ENCODE measurements at places on chromosomes 13 and 19.

GRCh38 chr13:102309110-102309509 lies 92.7 kb downstream of the FGF14 start:
- no peak for DNase-seq

GRCh38 chr19:35266520-35267352 lies 2.0 kb upstream of the USF2 start:
- no peak for DNase-seq

DNA sequence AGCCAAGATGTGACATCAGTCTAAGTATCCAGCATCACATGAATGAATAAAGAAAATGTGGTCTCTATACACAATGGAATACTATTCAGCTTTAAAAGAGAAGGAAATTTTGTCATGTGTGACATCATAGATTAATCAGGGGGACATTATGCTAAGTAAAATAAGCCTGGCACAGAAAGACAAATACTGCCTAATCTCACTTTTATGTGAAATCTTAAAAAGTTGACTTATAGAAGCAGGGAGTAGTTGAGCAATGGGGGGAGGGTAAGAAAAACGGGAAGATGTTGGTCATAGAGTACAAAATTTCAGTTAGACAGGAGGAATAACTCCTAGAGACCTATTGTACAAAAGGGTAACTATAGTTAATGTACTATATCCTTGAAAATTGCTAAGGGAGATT lies 10.4 kb upstream of the LCP1 start:
- no peak for DNase-seq

DNA sequence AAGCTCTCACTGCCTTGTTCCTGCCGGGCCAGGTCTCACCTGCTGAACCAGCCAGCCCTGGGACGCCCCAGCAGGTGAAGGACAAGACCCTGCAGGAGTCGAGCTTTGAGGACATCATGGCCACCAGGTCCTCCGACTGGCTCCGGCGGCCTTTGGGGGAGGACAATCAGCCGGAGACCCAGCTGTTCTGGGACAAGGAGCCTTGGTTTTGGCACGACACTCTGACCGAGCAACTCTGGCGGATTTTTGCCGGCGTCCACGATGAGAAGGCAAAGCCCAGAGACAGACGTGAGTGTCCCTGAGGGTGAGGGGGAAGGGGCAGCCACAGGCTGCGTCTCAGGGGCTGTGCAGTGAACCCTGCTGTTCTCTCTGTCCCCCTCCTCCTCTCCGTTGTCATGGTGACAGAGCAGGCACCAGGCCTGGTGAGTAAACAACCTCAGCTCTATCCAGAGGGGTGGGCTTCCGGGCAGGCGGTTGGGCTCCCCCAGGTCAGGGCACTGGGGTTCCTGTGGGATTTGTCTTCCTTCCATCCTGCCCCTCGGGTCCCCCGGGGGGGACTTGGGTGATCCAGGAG lies 9.7 kb downstream of the TLE6 start:
- DNase-seq: no peak

GRCh38 chr19:12723381-12723640 lies 421 bp downstream of the TNPO2 start:
- no peak for DNase-seq

GRCh38 chr19:15324791-15325519 lies 7.4 kb downstream of the BRD4 start:
- no peak for DNase-seq

- DNase-seq: no peak
These were observed 46.3 kb downstream of the CCNE1 start for GRCh38 chr19:29858000-29858596.

- DNase-seq: no peak
These were observed 28.1 kb downstream of the SLC7A1 start for GRCh38 chr13:29567411-29567810.

DNA sequence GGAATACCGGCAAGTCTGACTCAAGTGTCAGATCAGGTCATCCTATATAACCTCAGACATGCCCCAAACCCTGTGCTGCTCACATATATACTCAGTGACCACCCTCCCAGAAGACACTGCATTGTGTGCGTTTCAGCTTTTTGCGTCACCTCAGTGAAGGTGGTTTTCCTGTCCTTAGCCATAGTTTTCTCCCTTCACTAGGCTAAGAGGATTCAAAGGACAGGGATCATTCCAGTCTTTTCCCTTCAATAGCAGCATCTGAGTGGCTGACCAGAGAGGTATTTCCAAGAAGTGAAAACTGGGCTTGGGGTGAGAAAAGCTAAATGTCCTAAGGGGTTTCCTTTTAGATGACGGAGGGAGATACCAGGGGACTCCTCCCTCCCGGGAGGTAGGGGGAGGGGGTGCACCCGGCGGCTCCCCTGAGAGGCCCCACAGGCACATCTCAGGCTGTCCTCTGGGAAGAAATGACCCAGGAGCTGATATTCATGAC lies 12.7 kb upstream of the OR10H1 start:
- no peak for DNase-seq

- DNase-seq: no peak
These were observed 11.3 kb downstream of the STAP2 start for GRCh38 chr19:4327252-4327876.

- DNase-seq: no peak
These were observed 1.5 kb downstream of the SIN3B start for GRCh38 chr19:16830679-16831078.

DNA sequence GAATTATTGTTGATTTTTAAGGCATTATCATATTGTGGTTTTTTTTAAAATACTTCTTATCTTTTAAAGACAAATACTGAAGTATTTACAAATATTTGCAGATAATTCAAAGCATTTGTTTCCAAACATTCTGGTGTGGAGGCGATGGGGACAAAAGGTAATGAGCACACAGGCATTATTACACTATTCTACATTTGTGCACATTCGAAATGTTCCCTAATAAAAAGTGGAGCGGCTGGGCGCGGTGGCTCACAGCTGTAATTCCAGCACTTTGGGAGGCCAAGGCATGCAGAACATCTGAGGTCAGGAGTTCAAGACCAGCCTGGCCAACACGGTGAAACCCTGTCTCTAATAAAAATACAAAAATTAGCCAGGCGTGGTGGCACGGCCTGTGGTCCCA lies 133.4 kb downstream of the FOXO1 start:
- no peak for DNase-seq

DNA sequence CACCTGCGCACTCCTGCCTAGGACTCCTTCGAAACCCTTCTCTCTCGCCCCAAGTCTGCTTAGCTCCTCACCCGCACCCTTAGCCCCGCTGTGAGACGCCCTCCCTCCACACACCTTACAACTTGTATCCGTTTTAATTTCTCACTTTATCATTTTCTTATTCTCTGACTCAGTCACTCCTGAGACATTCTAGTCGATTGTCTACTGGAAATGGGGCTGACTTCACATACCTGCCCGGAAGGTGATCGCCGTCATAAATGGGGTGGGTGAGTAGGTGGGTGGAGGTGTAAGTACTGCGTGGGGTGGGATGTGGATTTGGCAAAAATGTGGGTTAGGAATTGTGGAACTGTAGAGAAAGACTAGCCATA lies 714 bp downstream of the NDFIP2 start:
- no peak for DNase-seq

GRCh38 chr13:79389026-79389425 lies 17.0 kb downstream of the RBM26 start:
- no peak for DNase-seq

DNA sequence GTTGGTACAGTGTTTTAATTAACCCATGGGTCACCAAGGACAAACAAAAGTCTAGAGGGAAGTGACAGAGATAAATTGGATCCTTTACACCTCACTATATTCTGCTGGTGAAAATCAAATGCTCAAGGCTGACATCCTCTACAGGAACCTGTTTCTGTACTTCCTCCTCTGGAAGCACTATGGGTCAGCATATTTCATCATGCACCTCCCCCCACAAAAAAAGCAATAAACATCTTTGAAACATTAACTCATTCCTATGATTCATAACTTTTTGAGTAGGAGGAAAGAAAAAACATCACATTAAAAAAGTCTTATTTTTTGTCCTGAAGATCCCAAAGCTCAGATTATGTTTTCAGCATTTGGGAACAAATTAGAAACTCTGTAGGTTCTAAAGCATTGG lies 588.3 kb upstream of the SGCG start:
- DNase-seq: no peak

GRCh38 chr19:38049105-38049649 lies 142.2 kb downstream of the SIPA1L3 start:
- no peak for DNase-seq

DNA sequence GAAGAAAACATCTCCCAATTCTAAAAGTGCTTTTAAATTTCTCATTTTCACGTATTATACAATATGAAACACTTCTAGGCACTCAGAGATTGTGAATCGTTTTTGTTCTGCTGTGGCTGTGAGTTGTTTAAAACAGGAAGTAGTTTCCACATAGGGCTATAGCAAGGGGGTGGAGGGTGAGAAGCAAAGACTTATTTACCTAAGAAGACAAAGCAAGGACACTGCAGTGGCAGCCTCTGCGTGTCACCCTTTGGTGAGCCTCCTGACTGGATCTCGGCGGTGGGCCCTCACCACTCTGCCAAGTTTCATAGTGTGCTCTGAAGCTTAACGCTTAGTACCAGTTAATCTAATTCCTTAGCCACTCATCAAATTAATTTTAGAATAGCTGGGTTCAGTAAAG lies 56.8 kb downstream of the TNFSF13B start:
- DNase-seq: no peak

DNA sequence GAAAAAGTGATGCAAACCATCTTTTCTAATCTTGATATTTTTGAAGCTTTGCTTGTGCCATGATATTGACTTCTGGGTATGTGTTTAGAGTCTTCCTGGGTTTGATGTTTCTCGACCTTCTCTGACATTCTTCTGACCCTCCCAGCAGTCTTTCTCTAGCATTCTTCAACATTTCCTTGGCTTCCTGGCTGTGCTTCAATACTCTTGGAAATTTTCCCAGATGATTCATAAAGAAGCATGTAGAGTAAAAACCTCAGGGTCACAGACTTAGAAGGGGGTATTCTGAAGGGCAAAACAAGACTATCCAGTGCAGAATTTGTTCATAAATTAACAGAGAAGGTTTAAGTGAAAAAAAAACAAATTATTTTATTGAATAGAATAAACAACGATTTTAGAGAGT lies 946.3 kb upstream of the PCDH9 start:
- peak; percentile 13 for DNase-seq

GRCh38 chr13:76976490-76976889 lies 15.4 kb upstream of the CLN5 start:
- DNase-seq: no peak

DNA sequence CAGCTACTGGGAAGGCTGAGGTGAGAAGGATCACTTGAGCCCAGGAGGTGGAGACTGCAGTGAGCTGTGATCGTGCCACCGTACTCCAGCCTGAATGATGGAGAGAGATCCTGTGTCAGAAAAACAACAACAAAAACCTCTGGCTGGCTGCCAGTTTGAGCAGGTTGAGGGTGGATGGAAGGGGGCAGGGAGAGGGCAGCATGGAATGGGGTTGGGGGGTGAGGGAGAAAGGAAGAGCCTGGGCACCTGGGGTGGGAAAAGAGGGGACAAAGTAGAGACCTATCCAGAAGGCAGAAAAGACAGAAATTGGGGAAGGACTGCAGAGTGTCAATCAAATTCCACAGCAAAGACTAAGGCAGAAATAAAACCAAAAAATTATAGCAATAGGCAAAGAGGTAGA lies 4.7 kb downstream of the SLC1A5 start:
- no peak for DNase-seq
